GDM1 (cell line): ENCODE measurements at places on chromosomes 3 and 15.

GRCh38 chr3:33030802-33031201, 66.1 kb downstream of the GLB1 start:
- no peak for DNase-seq

DNA sequence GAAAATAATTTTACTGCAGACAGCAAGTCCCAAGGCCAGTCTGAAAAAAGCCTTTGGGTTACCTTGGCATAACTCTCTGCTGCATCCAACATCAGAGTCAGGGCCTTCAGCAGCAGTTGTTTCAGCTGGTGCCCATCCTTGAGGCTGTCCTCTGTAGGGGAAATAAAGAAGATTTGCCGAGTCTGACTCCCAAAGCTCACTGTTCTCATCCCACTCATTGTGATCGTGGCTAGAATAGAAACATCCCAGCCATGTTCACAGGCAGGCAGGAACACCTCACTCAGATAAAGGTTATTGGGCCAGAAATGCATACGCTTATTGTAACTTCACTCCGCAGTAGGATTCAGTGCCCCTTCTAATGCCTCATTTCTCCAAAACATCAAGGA, 29.2 kb downstream of the EIF3J start:
- DNase-seq = no peak

GRCh38 chr15:86445579-86446252, 366.0 kb downstream of the AGBL1 start:
- no peak for DNase-seq

DNA sequence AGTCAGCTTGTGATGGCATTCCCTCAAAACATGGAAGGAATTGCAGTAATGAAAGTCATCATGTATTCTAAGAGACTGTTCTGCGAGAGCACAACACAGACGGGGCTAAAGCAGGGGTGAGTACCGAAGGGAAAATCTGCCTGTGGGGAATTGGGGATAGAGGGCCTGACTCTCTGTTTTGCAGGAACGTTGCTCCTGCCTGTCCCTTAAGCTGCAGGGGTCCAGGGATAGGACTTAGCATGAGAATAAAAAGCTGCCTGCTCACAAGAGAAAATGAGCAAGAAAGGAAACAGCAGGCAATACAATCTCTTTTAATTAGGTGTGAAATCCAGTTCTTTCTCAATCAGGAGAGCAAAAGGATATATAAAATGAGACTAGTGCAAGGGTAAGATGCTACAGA, 62.2 kb downstream of the TIGIT start:
- DNase-seq = no peak

GRCh38 chr3:158790901-158791589, 10.8 kb upstream of the MFSD1 start:
- DNase-seq = peak; percentile 62

GRCh38 chr15:45287390-45287956, 35.4 kb downstream of the SLC28A2 start:
- DNase-seq = no peak

DNA sequence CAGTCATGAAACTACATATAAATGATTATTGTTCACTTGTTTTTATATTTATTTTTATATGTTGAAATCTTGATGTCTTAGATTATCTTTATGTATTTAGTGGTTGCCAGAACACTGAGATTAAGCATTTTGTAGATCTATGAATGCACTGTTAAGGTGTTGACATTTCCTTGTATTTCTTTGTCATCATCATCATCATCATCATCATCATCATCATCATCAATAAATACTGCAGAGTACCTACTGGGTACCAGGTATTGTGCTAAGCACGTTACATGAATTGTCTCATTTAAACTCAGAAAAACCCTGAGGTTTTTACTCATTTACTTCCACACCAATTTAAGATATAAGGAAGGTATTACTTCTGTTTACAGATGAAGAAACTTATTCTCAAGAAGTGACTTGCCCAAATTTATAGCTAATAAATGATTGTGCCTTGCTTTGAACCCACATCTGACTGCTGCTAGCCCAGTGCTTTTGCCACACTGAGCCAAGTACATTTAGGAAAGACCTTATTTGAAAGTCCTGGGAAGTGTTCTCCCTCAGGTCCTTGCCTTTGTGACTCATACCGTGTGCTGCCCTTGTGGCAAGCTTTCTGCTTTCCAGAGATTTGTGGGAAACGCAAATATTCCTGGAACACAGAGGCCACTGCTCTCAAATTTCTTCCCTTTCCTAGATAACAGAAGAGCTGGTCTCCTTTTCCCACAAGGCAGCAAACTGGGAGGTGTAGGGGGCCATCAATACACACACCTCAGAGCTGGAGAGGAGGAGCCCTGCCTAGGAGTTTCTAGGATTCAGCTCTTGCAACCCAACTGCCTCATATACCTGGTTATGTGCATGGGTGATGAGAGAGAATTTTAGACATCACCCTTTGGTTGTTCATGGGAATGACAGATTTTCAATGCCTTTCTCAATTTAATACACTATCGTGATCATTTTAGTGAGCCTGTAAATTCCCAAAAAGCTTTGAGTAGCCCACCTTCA, 115.4 kb upstream of the C15orf61 start:
- no peak for DNase-seq

GRCh38 chr15:90414408-90415028, 26.5 kb downstream of the IQGAP1 start:
- no peak for DNase-seq

DNA sequence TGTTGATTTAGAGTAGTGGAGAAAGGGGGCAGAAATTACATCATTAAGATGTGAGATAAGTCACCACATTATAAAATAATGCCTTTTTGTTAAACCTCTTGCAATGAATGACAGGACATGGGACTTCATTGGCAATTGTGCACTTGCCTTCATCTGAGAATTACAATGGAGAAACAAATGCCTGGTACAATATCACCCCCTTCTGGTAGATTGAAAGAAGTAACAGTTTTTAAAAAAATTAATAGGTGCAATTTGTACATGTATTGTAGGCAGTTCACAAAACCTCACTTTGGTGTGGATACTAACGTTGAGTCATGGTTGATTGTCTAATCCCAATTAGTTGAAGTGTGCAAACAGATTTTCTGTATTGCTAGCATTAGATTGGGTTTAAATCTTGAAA, 4.6 kb upstream of the P2RY14 start:
- peak; percentile 31 for DNase-seq

DNA sequence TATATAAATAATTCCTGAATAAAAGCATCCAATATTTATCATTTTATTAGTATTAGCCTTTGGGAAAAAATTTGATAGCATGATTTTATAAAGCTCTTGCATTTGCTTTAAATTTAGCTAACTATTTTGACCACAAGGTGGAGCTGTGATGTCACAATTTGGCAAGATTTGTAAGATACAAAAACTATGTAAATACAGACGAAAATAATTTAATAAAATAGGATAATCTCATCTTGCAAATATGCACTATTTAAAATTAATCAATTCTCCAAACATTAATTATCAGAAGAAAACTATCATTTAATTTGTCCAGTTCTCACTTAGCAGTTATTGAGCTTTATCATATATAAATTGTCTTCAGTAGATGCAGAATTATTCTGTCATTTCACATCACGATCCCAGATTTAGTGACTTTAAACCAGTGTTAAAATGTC, 95.4 kb downstream of the PLOD2 start:
- no peak for DNase-seq

DNA sequence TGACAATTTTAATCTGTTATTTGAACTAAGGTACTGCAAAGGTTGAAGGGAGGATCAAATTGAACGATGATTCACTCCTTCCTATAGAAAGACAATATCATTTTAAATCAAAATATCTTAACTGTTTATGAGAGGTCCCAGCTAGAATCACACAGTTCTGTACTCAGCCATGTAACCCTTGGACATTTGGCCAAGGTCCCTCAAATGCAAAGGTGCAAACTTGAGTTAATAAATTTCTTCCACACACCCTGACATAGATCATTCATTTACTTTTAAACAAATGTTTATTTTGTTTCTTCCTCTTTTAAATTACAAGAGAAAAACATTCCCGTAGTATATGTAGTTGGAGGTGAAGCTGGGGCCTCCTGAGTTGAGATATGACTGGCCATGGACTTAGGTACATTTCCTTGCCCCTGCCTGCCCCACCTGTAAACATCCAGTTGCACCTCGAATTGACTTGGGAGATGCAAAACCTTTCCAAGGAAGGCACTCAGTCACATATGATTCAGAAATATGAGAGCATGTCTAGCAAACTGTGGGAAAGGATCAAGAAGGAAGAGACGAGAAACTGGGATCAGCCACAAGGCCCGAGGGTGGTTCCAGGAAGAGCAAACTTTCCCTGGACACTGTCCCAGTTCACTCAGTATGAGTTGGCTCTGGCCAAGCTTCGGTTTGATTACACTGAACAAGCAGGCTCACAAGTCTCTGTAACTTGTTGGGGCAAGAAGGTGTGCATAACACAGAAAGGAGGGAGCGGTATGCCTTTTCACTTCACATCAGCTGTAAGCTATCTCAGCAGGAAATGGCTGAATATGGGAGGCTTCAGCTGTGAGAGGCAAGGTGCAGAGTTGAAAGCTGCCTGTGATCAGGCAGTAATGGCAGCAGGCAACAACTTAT, 6.7 kb downstream of the TNFSF10 start:
- DNase-seq = no peak

DNA sequence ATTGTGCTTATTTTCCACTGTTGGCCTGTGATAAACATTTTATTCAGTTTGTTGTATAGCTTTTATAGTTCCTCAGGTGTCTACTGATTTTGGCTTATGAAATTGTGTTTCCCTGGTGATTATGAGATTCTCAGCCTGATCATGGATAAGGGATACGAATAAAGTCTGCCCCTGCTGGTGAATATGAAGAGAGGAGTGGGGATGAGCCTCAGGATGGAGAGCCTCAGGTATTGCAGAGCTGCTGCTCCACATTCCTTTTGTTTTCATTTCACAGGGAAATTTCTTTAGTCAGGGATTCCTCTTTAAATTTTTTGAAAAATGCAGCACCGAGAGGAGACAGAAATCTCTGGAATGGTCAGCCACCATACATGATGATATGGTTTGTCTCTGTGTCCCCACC, 14.7 kb upstream of the RAB6B start:
- DNase-seq = no peak

GRCh38 chr3:134965865-134966481, 170.9 kb downstream of the EPHB1 start:
- DNase-seq = no peak

DNA sequence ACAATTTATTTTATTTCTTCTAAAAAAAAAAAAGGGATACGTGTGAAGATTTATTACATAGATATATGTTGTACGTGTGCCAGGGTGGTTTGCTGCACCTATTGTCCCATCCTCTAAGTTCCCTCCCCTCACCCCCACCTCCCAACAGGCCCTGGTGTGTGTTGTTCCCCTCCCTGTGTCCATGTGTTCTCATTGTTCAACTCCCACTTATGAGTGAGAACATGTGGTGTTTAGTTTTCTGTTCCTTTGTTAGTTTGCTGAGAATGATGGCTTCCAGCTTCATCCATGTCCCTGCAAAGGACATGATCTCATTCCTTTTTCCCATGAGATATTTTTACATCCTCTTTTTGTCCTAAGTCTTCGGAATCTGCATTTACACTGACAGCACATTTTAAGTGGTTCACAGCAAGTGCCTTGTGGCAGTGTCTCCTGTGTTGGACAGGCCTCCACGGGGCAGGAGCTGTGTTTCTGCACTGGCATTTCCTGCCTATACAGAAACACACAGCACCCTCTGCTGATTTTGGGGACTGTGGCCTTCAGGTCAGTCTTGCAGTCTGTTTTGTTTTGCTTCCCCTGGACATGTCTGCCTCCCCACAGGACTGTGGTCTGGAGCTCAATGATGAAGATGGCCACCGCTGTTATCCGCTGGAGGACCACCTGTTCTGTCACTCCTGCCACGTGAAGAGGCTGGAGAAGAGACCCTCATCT, 12.7 kb upstream of the SACM1L start:
- no peak for DNase-seq

DNA sequence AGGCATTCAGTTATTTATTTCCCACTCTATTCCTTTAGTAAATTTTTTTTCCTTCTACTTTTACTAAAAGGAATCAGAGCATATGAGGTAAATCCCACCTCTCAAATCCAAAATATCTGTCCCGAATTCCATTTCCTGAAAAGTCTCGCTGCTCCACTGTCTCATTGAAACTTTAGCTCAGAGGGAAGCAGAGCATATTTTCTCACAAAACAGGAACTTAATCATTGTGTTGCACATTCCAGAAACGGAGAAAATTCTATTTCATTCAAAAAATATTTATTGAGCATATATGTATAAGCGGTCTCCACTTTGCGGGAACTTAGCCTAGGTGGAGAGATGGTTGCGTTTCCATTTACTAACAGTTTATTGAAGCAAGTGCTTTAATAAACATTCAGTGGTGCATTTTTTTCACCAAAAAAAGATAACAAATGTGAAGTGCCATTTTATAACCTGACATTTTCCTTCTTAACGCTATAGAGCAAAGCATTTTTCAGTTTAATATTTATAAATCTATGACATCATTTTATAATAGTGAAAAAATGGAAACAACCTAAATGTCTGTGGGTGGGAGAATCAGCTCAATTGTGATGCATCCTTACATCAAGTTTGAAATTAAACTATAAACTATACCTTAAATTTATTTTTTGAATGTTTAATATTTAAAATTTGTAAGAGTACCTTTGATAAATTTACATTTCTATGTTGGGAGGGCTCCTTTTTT, 67.2 kb upstream of the CSTA start:
- DNase-seq = no peak

- DNase-seq = no peak
Measured at GRCh38 chr15:98980899-98981228, 26.7 kb downstream of the PGPEP1L start.

DNA sequence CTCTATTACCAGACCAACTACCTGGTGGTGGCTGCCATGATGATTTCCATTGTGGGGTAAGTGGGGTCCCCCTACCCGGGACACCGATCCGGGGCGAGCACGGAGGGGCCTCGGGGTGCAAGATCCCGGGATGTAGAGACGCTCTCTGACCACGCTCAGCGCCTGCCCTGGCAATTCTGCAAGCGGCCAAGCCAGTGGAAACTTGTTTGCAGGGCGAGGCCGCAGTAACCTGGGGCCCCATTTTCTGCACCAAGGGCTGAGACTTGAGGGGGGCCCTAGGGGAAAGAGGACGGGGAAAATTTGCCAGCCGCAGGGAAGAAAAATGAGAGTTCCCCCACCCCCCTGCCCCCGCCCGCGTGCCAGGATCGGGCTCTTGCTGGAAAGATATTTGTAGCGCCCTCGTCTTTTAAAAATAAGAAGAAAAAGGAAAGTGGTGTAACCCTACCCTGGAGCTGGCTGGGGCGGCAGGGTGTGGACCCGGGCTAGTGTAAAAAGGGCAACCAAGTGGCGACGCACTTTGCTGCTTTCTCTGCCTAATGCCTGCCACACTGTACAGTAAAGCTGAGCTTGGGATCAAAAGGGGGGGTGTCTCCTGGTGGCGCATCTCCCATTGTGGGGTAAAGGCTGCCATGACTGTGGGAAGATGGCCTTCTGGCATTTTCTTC, 563 bp downstream of the ARL6IP5 start:
- no peak for DNase-seq

DNA sequence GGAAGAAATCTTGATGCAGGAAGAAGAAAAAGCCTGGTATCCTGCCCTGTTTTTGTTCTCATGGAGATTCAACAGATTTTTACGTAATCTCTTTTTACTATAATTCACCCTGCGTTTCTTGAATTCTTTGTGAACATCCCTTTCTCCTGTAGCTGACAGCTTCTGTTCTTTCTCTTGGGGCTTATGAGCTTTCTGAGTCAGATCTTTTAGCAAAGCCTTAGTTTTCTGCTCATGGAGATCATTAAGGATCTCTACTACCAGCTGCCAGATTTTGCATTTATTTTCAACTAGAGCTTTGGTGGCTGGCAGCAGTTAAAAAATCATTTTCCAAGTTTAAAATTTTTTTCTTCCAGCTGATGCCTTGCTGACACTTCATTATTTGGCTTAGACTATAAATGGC, 51.6 kb downstream of the MOBP start:
- DNase-seq = no peak

- no peak for DNase-seq
Measured at GRCh38 chr15:47756872-47757271, 39.6 kb downstream of the SEMA6D start.
